ENCODE measurements at places on chromosomes 12 and 14.
A peak's percentile ranks its signal among the peaks of the same experiment; 100 is the strongest.

GRCh38 chr12:102298022-102298421 is 100.4 kb upstream of the PMCH start:
- no peak for DNase-seq

DNA sequence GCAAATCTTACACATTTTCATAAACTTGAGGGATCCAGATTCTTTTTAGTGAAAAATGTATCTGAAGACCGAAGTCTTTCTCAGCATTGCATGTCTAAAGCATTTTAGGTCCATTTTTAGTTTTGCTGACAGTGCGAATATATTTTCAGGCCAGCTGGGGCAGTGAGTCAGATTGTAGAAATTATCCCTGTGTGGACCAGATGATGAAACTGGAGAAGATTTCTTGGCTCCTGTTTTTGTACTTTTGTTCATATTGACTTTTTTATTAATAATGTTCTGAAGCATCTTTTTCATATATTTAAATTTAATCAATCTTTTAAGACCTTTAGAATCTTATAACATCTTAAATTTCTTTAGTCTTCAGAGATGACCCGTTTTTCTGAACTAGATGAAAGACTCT is 173.1 kb downstream of the FLRT2 start:
- no peak for DNase-seq

DNA sequence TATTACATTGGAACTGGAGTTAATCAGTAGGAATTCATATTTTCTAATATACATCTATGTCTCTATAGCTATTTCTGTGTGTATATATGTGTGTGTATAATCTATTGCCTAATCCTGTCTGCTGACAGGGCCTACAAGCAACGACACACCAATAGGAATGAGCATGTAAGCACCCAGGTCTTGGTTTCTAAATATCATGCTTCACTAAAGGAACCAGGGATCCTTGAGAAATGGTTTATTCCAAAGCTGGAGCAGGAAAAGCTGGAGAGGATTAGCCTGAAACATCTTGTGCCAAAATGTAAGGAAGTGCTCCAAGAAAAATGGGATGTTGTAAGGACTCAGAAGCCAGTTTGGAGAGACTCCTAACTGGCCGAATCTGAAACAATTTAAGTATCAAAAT is 29.3 kb upstream of the LGALS3 start:
- no peak for DNase-seq

DNA sequence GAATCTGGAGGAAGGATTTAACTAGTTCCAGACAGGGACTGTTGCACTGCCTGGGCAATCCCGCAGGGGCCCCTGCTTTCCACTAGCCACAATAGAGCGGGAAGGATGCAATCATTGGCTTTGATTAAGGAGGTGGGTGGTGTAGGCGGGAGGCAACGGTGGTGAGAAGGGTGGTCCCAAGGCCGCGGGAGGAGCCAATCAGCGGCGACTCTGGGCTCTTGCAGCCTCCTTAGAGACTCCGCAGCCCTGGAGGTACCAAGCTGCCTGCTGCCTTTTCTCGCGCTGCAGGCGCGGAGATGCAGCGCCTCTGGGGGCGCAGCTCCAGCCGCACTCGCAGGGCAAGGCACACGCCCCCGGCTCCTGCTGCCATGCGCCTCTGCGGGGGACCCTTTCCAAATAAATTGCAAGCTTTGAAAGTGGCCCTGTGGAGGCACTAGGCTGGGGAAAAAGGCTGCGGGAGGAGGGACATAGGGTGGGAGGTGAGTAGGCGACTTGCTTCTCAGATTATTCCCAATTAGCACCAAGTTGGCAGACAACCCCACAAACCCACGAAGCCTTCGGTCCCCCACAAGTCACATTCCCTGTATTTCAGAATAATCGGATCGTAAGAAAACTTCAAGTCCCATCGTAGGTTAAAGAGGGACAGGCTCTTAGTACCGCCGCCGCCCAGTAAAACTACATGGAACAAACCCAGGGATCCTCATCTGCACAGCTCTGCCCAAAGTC is 858 bp upstream of the KCNA1 start:
- DNase-seq = peak; percentile 73

GRCh38 chr12:122206976-122207375 is 3.5 kb downstream of the B3GNT4 start:
- DNase-seq = no peak

DNA sequence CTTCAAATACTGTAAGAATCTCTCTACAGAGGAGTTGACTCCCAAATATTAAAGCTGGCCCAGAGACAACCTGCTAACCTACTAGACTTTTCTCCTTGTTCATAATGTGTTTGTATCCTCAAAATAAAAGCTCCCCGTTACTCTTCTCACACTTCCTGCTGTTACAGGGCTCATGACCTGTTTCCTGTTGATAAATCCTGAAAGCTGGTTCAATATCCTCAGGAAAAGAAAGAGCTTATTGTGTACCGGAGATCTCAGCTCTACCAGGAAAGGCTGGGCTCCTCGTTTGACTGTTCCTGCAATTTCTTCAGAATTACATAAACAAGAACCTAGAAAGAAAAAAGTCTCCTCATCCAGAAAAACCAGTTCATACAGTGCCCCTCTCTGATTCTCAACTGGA is 30.8 kb downstream of the CLEC1A start:
- DNase-seq = no peak

- no peak for DNase-seq
These were observed 51.2 kb downstream of the TEAD4 start for GRCh38 chr12:3010214-3010930.

GRCh38 chr12:57813111-57813970 is 5.2 kb downstream of the AVIL start:
- no peak for DNase-seq

DNA sequence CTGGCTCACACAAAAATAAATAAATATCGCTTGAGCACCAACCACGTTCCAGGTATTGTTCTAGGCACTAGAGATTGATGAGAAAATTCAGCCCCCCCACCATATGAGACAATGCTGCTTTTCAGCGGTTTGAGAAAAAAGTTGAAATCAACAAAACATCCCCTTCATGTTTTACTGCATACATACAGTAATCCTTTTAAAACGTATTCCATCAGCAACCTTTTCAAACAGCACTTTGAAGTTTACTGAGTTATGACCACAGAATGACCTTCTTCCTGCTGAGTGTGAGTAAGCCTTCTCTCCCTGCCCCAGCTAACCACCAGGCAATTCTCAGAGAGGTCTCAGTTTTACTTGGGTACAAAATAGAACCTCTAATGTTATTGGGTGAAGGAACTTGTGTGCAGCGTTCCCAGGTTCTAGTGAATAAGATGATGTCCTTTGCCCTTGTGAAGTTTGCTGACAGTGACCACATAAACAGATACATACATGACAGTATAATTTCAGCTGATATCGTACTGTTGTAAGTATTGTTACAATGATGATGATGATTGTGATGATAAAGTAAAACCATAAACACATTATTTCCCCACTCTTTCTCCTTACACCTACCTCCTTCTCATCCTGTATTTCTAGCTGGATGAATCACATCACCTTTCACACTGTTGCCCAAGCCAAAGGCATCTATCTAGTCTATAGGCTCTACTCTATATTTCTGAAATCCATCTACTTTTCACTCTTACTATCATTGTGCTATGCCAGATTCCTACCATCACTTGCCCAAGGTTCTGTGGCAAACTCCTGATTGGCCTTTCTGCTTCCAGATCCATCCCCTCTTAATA is 124.4 kb upstream of the KRR1 start:
- DNase-seq = no peak

DNA sequence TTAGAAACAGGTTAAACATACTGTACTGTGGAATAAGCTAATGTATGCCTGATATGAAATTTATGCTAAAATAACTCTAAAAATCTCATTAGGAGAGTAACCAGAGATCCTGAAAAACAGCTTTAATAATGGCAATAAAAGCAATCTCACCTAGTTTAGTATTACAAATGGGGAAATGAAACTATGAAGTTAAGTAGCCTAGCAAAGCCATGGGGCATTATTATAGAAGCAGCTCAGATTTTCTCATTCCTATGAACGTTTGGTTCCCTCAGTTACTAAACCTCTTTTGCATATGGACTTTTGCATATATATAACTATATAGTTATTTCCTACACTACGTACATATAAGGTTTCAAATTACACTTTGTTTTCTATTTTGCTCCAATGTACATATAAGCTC is 25.0 kb upstream of the APPL2 start:
- DNase-seq = no peak

DNA sequence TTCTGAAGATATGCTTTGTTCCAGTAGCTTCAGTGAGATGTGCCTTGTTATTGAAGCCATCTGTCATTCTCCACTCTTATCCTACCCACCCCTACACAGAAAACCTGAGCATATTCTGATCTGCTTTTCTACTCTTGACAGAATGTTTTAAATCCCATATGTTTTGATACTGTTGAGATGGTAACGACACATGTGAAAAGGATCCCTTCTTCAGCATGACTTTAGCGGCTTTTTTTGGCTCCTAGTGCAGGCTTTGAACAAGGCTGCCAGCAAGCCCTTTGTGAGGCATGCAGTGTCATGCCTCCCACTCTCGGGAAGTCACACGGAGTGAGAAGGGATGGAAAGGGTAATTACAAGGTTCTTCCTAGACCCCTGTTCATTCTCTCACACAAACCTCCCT is 228.8 kb upstream of the RGS6 start:
- DNase-seq = no peak

- no peak for DNase-seq
These were observed 17.8 kb upstream of the BCL7A start for GRCh38 chr12:122003651-122004611.

- DNase-seq = peak; percentile 2
These were observed 1418.2 kb downstream of the AACS start for GRCh38 chr12:126483145-126484068.

- peak; percentile 85 for DNase-seq
These were observed 10.7 kb upstream of the FKBP4 start for GRCh38 chr12:2783936-2784600.

DNA sequence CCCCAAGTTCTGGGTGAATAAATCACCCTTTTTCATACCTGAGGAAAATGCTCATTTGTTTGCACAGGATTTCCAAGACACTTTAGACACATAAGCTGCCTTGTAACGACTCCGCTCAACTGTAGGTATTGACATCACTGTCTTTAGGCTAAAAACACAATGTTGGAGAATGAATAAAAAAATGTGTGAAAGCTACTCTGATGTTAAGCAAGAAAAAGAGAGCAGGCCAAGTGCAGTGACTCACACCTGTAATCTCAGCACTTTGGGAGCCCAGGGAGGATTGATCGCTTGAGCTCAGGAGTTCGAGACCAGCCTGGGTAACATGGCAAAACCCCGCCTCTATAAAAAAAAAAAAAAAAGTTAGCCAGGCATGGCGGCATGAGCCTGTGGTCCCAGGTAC is 11.1 kb upstream of the CIPC start:
- DNase-seq = no peak

- DNase-seq = no peak
These were observed 73.9 kb upstream of the CAPRIN2 start for GRCh38 chr12:30828686-30829085.

DNA sequence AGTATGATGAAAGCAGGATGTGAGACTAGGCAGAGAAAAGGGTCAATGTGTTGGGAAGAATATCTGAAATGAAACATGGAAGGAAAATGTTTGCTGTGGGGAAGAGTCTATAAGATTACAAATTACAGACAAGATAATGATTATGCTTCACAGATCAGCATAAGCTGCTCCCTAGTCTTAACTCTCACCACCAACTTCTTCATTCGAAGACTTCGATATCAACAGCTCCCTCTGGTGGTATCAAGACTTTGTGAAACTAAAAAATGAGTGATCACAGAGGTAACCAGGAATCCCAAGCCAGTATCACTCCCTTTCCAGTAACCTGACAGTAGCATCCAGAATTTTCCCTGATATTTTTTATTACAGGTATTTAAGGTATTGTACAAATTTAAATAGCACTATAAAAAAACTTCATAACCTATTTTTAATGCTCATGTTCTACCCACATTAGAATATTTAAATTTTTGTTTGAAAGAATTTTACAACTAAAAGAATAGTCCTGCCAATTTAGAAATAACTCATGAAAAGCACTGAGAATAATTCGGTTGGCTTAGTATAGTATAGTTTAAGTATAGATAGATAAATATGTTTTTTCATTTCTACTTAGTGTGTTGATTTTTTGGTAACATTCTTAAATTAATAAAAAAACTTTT is 84.4 kb downstream of the C2CD5 start:
- peak; percentile 29 for DNase-seq

DNA sequence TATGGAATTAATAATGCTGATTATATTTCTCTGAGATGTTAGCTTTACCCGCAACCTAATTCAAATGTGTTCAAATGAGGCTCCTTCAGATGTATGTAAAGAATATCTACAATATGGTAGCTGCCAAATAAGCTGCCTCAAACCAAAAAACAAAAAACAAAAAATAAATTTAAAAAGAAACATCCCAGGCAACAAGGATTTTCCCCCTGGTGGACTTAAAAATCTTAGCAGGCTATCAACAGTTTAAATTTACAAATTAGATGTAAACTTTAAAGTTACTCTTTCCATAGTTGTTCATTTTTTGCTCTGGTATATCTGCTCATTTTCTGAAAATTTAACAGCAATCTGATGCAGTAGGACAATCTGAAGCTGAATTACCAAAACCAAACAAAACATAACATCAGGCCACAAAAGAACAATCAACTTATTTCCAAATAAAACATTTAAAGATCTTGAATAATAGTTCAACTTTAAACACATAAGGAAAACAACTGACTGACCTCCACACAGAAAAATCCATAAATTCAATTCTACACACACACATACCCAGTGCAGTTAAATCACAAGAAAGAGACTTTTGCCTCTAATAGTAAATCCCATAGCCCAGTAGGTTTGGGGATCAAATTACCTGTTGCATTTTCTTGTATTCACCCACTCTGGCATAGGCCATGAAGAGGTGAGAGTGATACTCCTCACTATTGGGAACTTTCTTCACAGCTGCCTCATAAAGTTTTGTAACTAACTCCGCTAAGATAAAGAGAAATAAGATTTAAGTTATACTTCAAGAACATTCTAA is 21.3 kb downstream of the NAA25 start:
- DNase-seq = no peak

DNA sequence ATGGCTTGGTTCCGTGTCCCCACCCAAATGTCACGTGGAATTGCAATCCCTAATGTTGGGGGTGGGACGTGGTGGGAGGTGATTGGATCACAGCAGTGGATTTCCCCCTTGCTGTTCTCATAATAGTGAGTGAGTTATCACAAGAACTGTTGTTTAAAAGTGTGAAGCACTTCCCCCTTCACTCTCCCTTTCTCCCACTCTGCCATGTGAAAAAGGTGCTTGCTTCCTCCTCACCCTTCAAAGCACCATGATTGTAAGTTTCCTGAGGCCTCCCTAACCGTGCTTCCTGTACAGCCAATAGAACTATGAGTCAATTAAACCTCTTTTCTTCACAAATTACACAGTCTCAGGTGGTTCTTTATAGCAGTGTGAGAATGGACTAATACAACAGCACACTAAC is 5.3 kb upstream of the CEP128 start:
- DNase-seq = no peak

DNA sequence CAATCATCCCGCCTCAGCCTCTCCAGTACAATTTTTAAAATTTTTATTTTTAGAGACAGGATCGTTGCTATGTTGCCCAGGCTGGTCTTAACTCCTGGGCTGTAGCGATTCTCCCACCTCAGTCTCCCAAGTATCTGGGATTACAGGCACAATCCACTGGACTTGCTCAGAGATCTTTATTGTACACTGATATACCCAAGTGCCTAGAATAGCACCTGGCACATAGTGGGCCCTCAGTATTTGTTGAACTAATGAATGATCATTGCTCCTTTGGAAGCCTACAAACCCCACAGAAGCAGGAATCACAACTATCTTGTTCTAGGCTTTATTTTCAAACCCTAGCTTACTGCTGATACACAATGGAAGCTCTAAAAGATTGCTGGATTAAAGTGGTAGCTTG is 1.9 kb upstream of the PNN start:
- DNase-seq = no peak
